B cell (primary cell): ENCODE measurements at places on chromosomes 2 and 18.

GRCh38 chr2:20976527-20976926 lies 67.3 kb downstream of the APOB start:
- no peak for DNase-seq
- no peaks in the 10 kb centered on the region for H3K36me3 ChIP-seq
- H3K4me3 ChIP-seq = no peak overlapping the region

DNA sequence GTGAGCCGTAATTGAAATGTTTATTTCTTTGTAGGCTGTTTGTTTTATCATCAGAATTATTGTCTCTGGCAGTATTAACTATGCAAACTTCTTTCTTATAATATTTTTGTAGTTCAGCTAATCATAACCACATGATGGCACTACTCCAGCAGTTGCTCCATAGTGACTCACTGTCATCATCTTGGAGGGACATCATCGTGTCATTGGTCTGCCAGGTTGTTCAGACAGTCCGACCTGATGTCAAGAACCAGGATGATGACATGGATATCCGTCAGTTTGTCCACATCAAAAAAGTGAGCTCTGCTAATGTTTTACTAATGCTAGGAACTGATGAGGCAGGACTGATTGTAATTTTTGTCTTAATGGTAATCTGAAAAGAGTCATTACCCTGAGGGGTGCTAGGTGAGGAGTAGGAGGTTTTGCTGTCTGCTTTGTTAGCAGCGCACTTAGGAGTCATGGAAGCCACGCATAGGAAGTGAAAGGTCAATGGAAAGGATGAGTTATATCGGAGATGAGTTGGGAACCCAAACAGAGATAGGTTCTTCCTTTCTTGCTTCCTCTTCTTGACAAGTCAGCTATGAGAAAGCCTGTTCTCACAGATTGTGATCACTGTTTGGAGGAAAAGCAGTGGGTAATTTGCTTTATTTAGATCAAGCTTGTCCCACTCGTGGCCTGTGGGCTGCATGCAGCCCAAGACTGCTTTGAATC lies 49.2 kb downstream of the PIKFYVE start:
- DNase-seq = peak; percentile 65
- H3K4me1 ChIP-seq = peaks cover 65% of the 10 kb centered on the region
- H3K36me3 ChIP-seq = peaks cover 6% of the 10 kb centered on the region
- peak overlapping the region; percentile 76 for H3K27ac ChIP-seq

DNA sequence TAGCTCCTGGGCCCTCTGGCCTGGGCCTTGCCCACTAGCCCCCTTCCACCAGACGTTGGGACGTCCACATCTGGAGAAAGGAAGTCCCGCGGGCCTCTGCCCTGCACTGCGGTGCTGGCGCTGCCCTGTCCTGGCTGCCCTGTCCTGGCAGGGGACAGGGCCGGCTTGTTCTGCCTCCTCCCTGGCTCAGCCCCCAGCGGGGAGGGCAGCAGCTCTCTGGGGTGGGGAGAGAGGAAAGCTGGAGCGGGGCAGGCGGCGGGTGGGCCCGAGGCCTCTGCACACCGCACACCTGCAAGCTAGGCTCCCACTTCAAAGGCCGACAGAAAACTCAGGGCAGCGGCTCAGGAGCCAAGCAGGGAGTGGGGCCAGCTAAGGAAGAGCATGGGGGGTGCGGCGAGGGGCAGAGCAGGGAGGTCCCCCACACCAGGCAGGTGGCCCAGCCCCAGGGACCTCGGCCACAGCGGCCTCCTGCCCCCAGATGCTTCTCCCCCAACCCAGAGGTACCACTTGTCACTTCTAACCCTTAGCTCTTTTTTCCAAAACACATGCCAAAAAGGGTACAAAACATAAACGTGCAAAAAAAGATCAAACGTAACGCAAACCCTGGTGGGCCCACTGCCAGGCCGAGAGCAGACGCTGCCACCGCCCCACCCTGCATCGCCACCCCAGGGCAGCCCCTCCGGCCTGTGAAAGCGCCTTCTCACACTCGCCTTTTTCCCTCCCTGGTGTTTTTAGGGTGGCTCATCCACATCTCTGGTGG lies 13.5 kb downstream of the SNED1 start:
- peaks cover 10% of the 10 kb centered on the region for H3K4me1 ChIP-seq
- H3K4me3 ChIP-seq = no peak overlapping the region
- H3K27me3 ChIP-seq = peaks cover 22% of the 10 kb centered on the region
- H3K27ac ChIP-seq = no peak overlapping the region
- no peak for DNase-seq

GRCh38 chr2:105428387-105429018 lies 29.7 kb upstream of the FHL2 start:
- no peaks in the 10 kb centered on the region for H3K27me3 ChIP-seq
- no peak overlapping the region for H3K27ac ChIP-seq
- no peaks in the 10 kb centered on the region for H3K4me1 ChIP-seq

DNA sequence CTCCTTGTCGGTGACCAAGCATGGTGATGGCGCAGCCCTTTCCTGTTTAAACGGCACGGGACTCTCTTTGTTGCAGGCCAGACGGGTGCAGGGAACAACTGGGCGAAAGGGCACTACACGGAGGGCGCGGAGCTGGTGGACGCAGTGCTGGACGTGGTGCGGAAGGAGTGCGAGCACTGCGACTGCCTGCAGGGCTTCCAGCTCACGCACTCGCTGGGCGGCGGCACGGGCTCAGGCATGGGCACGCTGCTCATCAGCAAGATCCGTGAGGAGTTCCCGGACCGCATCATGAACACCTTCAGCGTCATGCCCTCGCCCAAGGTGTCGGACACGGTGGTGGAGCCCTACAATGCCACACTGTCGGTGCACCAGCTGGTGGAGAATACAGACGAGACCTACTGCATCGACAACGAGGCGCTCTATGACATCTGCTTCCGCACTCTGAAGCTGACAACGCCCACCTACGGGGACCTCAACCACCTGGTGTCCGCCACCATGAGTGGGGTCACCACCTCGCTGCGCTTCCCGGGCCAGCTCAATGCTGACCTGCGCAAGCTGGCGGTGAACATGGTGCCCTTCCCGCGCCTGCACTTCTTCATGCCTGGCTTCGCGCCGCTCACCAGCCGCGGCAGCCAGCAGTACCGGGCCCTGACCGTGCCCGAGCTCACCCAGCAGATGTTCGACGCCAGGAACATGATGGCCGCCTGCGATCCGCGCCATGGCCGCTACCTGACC lies 17.1 kb downstream of the TUBB6 start:
- peaks cover 20% of the 10 kb centered on the region for H3K4me1 ChIP-seq
- no peak overlapping the region for H3K4me3 ChIP-seq
- no peaks in the 10 kb centered on the region for H3K27me3 ChIP-seq
- DNase-seq = no peak
- H3K36me3 ChIP-seq = peaks cover 43% of the 10 kb centered on the region

- H3K27me3 ChIP-seq = peaks cover 20% of the 10 kb centered on the region
- H3K4me3 ChIP-seq = no peak overlapping the region
- peaks cover 22% of the 10 kb centered on the region for H3K4me1 ChIP-seq
- no peak overlapping the region for H3K27ac ChIP-seq
Measured at GRCh38 chr2:8154936-8155335, 526.9 kb upstream of the ID2 start.

DNA sequence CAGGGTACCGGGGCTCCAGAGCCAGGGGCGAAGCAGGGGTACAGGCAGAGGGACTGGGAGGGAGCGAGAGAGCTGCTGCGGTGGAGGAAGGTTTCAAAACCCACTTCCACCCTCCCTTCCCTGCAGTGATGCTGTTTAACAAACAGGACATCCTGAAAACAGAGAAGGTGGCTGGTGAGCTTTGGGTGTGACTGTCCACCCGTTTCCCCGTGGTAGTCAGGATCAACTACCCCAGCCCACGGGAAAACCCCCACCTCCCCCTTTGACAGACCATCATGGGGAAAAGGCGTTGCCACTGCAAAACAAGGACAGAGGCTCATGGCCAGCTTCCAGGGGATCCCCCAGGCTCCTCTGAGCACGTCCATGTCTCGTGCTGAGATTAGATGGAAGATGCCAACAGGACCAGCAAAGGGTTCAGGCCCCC lies 12.9 kb downstream of the TMEM185B start:
- no peaks in the 10 kb centered on the region for H3K36me3 ChIP-seq
- H3K27me3 ChIP-seq = no peaks in the 10 kb centered on the region
- no peak overlapping the region for H3K4me3 ChIP-seq
- peaks cover 7% of the 10 kb centered on the region for H3K4me1 ChIP-seq

- H3K4me3 ChIP-seq = no peak overlapping the region
- DNase-seq = peak; percentile 37
- peaks cover 14% of the 10 kb centered on the region for H3K27me3 ChIP-seq
- peaks cover 5% of the 10 kb centered on the region for H3K4me1 ChIP-seq
Measured at GRCh38 chr2:102615620-102616436, 3.5 kb upstream of the SLC9A2 start.

GRCh38 chr18:10343778-10344177 lies 110.7 kb upstream of the APCDD1 start:
- H3K4me1 ChIP-seq = no peaks in the 10 kb centered on the region
- no peak overlapping the region for H3K27ac ChIP-seq
- H3K4me3 ChIP-seq = no peak overlapping the region
- DNase-seq = no peak
- no peaks in the 10 kb centered on the region for H3K27me3 ChIP-seq
- H3K36me3 ChIP-seq = no peaks in the 10 kb centered on the region

GRCh38 chr18:7512348-7512747 lies 54.8 kb upstream of the PTPRM start:
- no peaks in the 10 kb centered on the region for H3K27me3 ChIP-seq
- H3K4me1 ChIP-seq = no peaks in the 10 kb centered on the region
- DNase-seq = no peak
- no peak overlapping the region for H3K4me3 ChIP-seq

DNA sequence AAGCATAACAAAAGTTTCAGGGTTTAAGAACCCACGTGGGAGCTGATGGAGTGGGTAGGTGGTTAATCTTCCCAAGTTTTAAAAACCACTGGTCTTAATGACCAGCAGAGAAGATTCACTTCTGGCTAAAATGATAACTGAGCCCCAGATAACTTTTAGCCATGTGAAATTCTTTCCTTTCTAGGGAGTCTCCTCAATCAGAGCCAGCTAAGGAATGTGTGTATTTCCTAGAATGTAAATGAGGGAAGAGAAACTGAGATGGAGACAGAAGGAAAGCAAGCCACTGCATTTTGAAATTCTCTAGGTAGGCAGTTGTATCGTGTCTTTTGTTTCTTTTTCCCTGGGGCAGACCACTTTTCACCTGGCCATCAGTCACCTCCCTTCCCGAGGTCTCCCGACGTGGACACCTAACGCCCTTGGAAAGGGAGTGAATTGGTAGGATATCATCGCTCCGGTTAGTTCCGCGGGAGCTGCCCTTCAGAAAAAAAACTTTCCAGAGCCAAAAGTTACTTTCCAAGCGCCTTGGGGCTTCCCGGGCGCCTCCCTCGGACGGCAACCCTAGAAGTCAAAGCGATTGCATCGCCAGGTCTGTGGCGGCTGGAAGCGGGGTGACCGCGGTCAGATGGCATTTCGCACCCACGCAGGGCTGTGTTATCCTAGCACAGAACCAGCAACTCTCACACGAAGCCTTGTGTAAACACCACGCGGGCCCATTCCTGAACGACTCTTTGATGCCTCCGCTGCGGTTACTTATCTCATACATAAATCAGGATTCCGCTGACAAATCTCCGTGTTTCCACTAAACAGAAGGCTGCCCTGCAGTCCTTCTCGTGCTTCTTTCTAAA lies 1.3 kb downstream of the COLEC12 start:
- no peak overlapping the region for H3K4me3 ChIP-seq
- peaks cover 14% of the 10 kb centered on the region for H3K27me3 ChIP-seq
- peaks cover 5% of the 10 kb centered on the region for H3K4me1 ChIP-seq

DNA sequence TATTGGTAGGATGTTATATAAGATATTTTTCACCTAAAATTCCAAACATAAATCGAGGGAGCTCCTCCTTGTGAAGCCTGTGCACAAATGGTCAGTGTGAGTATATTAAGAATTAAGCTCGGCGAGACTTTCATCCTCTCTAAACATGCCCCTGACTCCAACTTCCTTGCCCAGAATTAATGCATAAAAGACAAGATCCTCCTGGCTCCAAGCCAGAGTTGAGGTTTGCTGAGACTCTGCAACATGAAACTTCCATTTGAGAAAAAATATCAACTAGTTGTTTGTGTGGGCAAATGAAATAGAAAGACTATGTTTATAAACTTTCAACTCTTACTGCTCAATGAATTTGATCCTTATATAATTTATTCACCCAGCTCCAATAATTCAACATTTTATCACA lies 68.1 kb downstream of the CCDC178 start:
- no peaks in the 10 kb centered on the region for H3K36me3 ChIP-seq
- no peaks in the 10 kb centered on the region for H3K4me1 ChIP-seq
- H3K27ac ChIP-seq = no peak overlapping the region
- no peak for DNase-seq
- no peak overlapping the region for H3K4me3 ChIP-seq

DNA sequence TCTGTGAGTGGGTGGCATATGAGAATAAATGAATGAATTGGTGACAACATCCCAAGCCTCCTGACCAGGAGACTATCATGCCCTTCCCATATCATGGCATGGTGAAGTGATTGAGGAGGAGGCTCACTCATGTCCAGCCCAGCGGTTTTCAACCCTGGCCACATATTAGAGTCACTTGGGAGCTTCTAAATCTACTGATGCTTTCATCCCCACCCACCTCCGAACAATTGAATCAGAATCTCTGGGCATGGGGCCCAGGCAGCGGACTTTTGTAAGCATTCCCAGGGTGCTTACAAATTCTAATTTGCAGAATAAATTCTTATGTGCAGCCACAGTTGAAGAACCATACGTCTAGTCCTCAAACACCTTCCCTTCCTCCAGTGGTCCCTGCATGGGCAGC lies 81.7 kb upstream of the SEC11C start:
- no peaks in the 10 kb centered on the region for H3K27me3 ChIP-seq
- H3K27ac ChIP-seq = no peak overlapping the region

- H3K4me3 ChIP-seq = no peak overlapping the region
- H3K27ac ChIP-seq = no peak overlapping the region
- no peaks in the 10 kb centered on the region for H3K36me3 ChIP-seq
- no peaks in the 10 kb centered on the region for H3K4me1 ChIP-seq
- peaks cover 1% of the 10 kb centered on the region for H3K27me3 ChIP-seq
Measured at GRCh38 chr2:70936165-70936978, 672 bp downstream of the ATP6V1B1 start.

DNA sequence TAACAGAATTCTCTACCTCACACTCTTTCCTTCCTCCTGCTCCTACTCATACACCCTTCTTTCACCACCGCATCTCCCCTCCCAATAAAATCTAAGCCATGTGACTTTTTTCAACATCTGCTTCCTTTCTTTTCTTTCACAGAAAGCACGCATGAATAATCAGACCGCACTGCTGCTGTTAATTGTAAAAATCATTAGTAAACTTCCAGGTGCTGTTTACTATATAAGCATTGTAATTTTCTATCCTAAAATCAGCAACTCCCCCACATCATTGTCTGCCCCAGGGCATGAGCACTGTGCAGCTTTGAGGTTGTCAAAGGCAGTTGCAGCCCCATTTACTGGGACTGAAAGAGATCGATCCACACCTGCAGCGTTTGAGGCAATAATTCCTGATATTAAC lies 782.6 kb upstream of the ID2 start:
- peaks cover 2% of the 10 kb centered on the region for H3K27me3 ChIP-seq
- no peak overlapping the region for H3K4me3 ChIP-seq
- H3K4me1 ChIP-seq = peaks cover 8% of the 10 kb centered on the region
- DNase-seq = no peak
- no peaks in the 10 kb centered on the region for H3K36me3 ChIP-seq

- no peak for DNase-seq
- H3K4me1 ChIP-seq = no peaks in the 10 kb centered on the region
- no peak overlapping the region for H3K27ac ChIP-seq
- H3K27me3 ChIP-seq = no peaks in the 10 kb centered on the region
Measured at GRCh38 chr2:126839796-126840195, 58.9 kb upstream of the TEX51 start.

- peak overlapping the region; percentile 86 for H3K4me3 ChIP-seq
- H3K4me1 ChIP-seq = peaks cover 17% of the 10 kb centered on the region
- peaks cover 7% of the 10 kb centered on the region for H3K36me3 ChIP-seq
- H3K27ac ChIP-seq = peak overlapping the region; percentile 87
Measured at GRCh38 chr2:219228911-219229304, 528 bp downstream of the ATG9A start.
